Nephron progenitor cell (in vitro differentiated cells): ENCODE measurements at places on chromosomes 12 and 14.

GRCh38 chr14:77028384-77029231, at the start of gene IRF2BPL:
IRF2BPL (minus strand) TSS chr14:77028708; CDS start chr14:77027792, 916 bp downstream.
- peak; percentile 97 for DNase-seq

DNA sequence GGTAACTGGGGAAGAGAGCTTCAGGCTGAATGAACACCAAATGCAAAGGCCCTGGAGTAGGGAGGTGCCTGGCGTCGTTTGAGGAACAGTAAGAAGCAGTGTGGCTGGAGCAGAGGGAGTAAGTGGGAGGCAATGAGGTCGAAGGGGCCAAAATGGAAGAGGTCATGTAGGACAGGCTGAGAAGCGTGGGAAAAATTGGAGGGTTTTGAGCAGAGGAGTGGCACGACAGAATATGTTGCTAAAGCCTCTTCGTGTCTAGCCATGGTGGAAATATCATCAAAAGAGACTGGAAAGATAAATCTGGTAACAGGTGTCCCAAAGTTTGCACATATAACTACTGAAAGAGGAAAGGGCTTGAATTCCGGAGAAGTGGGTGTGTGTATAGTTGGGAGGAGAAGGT, 1.9 kb downstream of the TRIM9 start:
- no peak for DNase-seq

GRCh38 chr12:126891789-126892188, 1375.2 kb upstream of the TMEM132C start:
- DNase-seq, result peak; percentile 19

- no peak for DNase-seq
Observed at GRCh38 chr14:73250781-73251500, 13.6 kb downstream of the PAPLN start.

- DNase-seq, result no peak
Observed at GRCh38 chr12:109483346-109483745, 5.9 kb downstream of the UBE3B start.

- no peak for DNase-seq
Observed at GRCh38 chr12:54423816-54424150, 4.7 kb upstream of the ITGA5 start.

DNA sequence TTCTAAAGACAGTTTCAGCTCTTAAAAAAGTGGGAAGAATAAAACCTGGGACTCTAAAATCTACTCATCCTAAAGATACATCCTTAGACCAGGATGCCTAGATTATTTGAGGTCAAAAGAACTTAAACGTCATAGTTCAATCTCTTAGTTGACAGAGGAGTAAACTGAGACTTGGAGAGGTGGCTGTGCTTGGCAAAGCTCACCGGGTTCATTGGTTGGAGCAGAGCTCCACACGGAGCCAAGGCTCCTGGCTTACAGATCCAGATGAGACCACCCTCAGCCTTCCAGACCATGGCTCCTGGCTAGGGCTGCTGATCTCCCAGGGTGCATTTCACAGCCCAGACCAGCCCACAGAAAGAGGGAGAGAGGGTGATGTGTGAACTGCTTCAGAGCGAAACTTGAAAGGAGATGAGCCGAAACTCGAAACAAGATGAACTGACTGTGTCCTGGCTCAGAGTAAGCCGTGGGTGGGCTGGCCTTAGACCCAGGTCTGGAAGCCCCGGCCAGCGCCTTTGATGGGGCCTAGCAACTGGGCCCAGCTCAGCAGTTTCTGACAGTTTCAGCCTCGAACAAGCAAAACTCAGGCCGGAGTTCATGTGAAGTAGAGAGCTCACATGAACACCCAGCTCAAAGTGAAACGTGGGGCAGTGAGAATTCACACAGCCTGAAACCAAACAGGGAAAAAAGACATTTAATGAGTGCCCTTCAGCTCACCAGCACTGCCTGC, 1044.8 kb downstream of the BCL11B start:
- no peak for DNase-seq

DNA sequence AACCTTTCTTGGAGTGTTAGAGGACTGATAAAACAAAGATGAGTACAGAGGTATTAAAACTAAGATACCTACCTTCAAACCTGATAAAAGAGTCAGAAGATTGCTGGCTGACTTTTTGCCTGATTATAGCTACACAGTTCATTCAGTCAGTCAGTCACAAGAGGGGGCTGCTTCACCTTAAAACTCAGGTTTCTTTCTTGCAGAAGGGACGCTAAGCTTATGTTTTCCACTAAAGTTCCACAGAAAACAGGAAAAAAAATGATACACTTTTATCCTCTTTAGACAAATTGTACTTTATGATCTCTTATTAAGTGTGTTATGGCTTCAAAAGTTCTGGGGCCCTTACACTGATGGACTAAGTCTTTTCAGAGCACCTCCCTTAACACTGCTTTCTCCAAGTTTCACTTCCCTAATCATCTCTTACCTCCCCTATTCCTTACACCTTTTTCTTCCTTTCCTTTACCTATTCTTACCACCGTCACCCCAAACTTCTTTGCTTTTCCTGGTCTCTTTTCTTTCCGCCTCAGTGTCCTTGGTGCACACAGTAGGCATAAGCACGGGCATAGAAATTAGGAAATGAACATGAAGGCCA, 448.7 kb upstream of the OR4E1 start:
- peak; percentile 13 for DNase-seq

GRCh38 chr12:107163413-107163812, 70.1 kb upstream of the CRY1 start:
- DNase-seq, result no peak

- DNase-seq, result no peak
Observed at GRCh38 chr14:74161526-74162158, 76.9 kb downstream of the LIN52 start.

DNA sequence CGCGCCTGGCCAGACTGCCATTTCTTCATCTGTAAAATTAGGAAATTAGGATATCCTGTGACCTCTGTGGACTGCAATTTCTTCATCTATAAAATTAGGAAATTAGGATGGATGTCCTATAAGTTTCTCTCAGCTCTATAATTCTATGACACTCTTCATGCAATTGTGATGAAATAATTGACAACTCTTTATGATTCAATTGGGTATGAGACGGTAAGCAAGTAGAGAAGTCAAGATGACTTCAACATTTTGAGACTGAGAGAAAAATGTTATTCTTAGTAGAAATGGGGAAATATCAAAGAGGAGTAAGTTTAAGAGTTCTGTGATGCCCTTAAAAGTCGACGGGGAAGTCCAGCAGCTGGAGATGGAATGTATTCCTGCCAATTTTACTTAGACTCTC, 12.0 kb downstream of the KIAA0586 start:
- DNase-seq, result no peak

- DNase-seq, result no peak
Observed at GRCh38 chr12:130956456-130957303, 3.0 kb downstream of the ADGRD1 start.

- no peak for DNase-seq
Observed at GRCh38 chr14:74569387-74569786, 42.6 kb downstream of the LTBP2 start.

- no peak for DNase-seq
Observed at GRCh38 chr12:5177096-5177495, 133.4 kb downstream of the KCNA5 start.

GRCh38 chr12:82672811-82673495, 13.8 kb upstream of the TMTC2 start:
- no peak for DNase-seq

GRCh38 chr12:109783965-109784244, 49.3 kb downstream of the TRPV4 start:
- no peak for DNase-seq

- no peak for DNase-seq
Observed at GRCh38 chr14:30143627-30144026, 216.0 kb upstream of the PRKD1 start.
